ENCODE measurements at places on chromosomes 7 and 10. TPM values are rescaled to one million over a fixed set of nuclear protein-coding genes. Genes with fewer than 3 reads are reported as not detected.

LLCFC1 gene
- total RNA-seq = not detected

CYP26C1 gene
- 0.44 TPM for total RNA-seq

ERVW-1 gene
- 0.24 TPM for total RNA-seq

CCDC3 gene
- 5.4 TPM for total RNA-seq

DNA sequence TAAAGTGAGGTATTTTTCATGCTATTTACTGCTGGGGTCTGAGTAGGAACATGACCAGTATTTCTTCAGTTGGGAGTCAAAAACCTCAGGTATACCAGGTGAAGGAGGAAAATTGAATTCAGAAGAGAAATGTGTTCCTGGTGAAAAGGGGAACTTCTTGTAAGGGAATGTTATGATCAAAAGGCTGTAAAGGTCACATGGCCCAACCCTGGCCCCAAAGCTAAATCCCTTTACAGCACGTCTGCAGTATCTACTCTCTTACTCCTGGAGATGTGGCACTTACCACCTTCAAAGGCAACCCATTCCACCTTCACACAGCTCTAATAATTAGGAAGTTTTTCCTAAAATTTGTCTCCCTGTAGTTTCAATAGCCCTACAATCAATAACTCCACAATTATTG is 15.2 kb downstream of the PIK3AP1 start:
- no peak overlapping the region for H3K27ac ChIP-seq
- H3K4me1 ChIP-seq = no peaks in the 10 kb centered on the region
- no peaks in the 10 kb centered on the region for H3K27me3 ChIP-seq
- no peak overlapping the region for H3K4me3 ChIP-seq
- no peak for DNase-seq
- H3K36me3 ChIP-seq = no peaks in the 10 kb centered on the region

GRCh38 chr10:86410542-86411124 is 44.0 kb upstream of the GRID1 start:
- H3K4me1 ChIP-seq = peaks cover 5% of the 10 kb centered on the region
- no peak overlapping the region for H3K27ac ChIP-seq
- H3K27me3 ChIP-seq = peaks cover 16% of the 10 kb centered on the region
- H3K4me3 ChIP-seq = no peak overlapping the region

- H3K27me3 ChIP-seq = no peaks in the 10 kb centered on the region
- H3K4me1 ChIP-seq = no peaks in the 10 kb centered on the region
- DNase-seq = no peak
- no peak overlapping the region for H3K27ac ChIP-seq
- H3K36me3 ChIP-seq = peaks cover 3% of the 10 kb centered on the region
Observed at GRCh38 chr10:129642427-129642826, 175.4 kb downstream of the MGMT start.

GRCh38 chr7:108358553-108358952 is 97.7 kb downstream of the NRCAM start:
- H3K4me1 ChIP-seq = peaks cover 15% of the 10 kb centered on the region
- H3K27ac ChIP-seq = no peak overlapping the region
- DNase-seq = no peak
- H3K27me3 ChIP-seq = no peaks in the 10 kb centered on the region
- no peak overlapping the region for H3K4me3 ChIP-seq

DNA sequence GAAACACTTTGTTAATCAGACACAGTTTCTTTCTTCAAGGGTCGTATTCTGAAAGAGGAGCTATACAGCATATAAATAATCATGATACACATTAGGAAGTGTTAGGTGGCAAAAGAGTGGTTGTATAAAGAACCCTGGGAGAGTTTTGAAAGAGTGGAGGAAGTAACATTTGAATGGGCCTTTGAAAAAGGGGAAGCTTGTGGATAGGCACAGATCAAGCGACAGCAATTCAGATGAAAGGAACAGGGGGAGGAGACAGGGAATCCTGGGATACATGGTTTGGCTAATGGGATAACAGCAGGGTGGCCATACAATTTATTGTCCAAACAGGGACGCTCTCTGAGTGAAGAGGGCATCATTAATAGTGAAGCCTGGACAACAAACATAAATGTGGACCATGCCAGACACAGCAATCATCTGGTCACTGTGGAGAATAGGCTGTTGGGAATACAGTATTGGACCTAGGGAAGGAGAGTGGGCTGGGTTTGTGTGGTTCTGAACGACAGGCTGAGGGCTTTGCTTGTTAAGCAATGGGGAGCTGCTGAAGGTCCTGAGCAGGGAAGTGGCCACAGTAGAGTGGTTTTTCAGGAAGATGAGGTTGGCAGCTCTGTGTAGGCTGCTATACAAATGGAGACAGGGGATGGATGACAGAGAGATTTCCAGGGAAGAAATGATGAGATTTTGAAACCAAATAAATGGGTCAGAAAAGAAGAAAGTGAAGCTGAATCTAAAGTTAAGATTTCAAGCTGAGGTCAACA is 75.9 kb downstream of the ICA1 start:
- H3K36me3 ChIP-seq = no peaks in the 10 kb centered on the region
- H3K4me3 ChIP-seq = no peak overlapping the region
- peaks cover 11% of the 10 kb centered on the region for H3K4me1 ChIP-seq
- DNase-seq = no peak
- H3K27me3 ChIP-seq = no peaks in the 10 kb centered on the region

- H3K4me3 ChIP-seq = no peak overlapping the region
- no peak overlapping the region for H3K27ac ChIP-seq
Observed at GRCh38 chr7:2990949-2991470, 52.7 kb downstream of the CARD11 start.

DNA sequence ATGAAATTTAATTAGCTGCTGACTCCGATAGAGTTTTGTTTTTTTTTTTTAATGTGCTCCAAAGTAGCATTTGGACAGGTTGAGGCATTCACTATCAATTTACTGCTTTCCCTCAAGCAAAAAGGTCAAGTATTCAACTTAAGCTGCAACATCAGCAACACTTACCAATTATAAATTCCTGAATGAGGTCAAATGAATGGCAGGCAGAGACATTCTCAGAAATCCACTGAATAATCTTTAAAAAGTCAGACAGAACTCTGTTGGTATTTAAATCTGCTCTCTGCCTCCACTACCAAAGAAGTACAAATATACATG is 62.8 kb downstream of the GSAP start:
- H3K27me3 ChIP-seq = no peaks in the 10 kb centered on the region
- H3K36me3 ChIP-seq = no peaks in the 10 kb centered on the region
- peak overlapping the region; percentile 3 for H3K4me3 ChIP-seq
- no peak for DNase-seq
- H3K4me1 ChIP-seq = peaks cover 59% of the 10 kb centered on the region

DNA sequence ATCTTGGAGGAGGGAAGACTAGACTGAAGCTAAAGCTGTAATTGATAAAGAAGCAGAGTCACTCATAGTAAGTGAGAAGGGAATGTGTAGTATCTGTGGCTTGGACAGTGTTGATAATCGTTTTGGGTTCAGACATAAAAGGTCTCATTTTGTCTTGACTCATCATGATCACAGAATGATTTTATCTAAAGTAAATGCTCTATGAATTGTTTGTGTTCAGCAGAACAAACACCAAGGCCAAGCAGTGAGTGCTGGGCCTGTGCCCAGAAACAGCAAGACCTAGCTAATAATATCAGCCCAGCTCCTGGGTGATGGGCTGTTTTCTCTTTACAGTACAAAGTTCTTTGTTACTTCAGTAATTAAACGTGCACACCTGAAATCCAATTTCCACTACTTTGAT is 26.7 kb upstream of the CD36 start:
- DNase-seq = no peak
- H3K27ac ChIP-seq = no peak overlapping the region
- H3K4me1 ChIP-seq = peaks cover 10% of the 10 kb centered on the region
- H3K4me3 ChIP-seq = no peak overlapping the region
- H3K36me3 ChIP-seq = no peaks in the 10 kb centered on the region
- no peaks in the 10 kb centered on the region for H3K27me3 ChIP-seq

GRCh38 chr10:101934686-101935305 is 91.2 kb upstream of the KCNIP2 start:
- no peak for DNase-seq
- H3K27ac ChIP-seq = peak overlapping the region; percentile 62
- peaks cover 4% of the 10 kb centered on the region for H3K36me3 ChIP-seq
- peaks cover 39% of the 10 kb centered on the region for H3K4me1 ChIP-seq
- no peak overlapping the region for H3K4me3 ChIP-seq

GRCh38 chr7:103658055-103659005 is 212.3 kb upstream of the SLC26A5 start:
- peaks cover 13% of the 10 kb centered on the region for H3K4me1 ChIP-seq
- no peaks in the 10 kb centered on the region for H3K36me3 ChIP-seq
- DNase-seq = no peak
- no peaks in the 10 kb centered on the region for H3K27me3 ChIP-seq
- no peak overlapping the region for H3K27ac ChIP-seq

GRCh38 chr10:29067161-29067560 is 221.7 kb upstream of the LYZL1 start:
- DNase-seq = no peak
- no peak overlapping the region for H3K4me3 ChIP-seq
- no peaks in the 10 kb centered on the region for H3K36me3 ChIP-seq
- peak overlapping the region; percentile 70 for H3K27ac ChIP-seq
- H3K4me1 ChIP-seq = peaks cover 51% of the 10 kb centered on the region

GRCh38 chr7:114765331-114766040 is 156.4 kb upstream of the MDFIC start:
- H3K27me3 ChIP-seq = no peaks in the 10 kb centered on the region
- no peak overlapping the region for H3K4me3 ChIP-seq
- DNase-seq = no peak
- H3K27ac ChIP-seq = no peak overlapping the region

GRCh38 chr7:84547331-84547730 is 352.7 kb upstream of the SEMA3A start:
- H3K36me3 ChIP-seq = no peaks in the 10 kb centered on the region
- no peaks in the 10 kb centered on the region for H3K27me3 ChIP-seq
- H3K4me3 ChIP-seq = no peak overlapping the region
- peaks cover 16% of the 10 kb centered on the region for H3K4me1 ChIP-seq
- no peak overlapping the region for H3K27ac ChIP-seq
- DNase-seq = no peak

GRCh38 chr7:144513334-144513733 is 109.8 kb upstream of the NOBOX start:
- H3K27me3 ChIP-seq = peaks cover 13% of the 10 kb centered on the region
- peaks cover 8% of the 10 kb centered on the region for H3K4me1 ChIP-seq
- DNase-seq = no peak
- no peak overlapping the region for H3K4me3 ChIP-seq
- H3K27ac ChIP-seq = no peak overlapping the region

DNA sequence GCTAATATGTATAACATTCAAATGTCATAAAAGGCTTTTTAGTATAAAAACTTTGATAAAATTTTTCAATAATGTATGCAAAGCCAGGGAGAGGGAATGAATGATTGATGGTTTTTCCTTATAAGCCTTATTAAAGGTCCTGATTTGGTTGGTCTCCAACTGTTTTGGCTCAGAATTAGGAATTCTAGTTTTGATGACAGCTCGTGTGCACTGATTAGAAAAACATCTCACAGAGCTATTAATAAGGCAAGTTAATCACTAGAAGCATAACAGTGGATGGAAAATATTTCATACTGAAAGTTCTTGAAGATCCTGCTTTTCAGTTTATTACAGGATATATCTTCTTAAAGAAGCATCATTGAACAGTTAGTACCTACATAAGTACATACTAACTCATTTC is 114.9 kb upstream of the NOBOX start:
- H3K4me3 ChIP-seq = no peak overlapping the region
- H3K27ac ChIP-seq = no peak overlapping the region
- no peaks in the 10 kb centered on the region for H3K36me3 ChIP-seq
- H3K4me1 ChIP-seq = peaks cover 14% of the 10 kb centered on the region
